ENCODE measurements at places on chromosomes 11 and 22.

DNA sequence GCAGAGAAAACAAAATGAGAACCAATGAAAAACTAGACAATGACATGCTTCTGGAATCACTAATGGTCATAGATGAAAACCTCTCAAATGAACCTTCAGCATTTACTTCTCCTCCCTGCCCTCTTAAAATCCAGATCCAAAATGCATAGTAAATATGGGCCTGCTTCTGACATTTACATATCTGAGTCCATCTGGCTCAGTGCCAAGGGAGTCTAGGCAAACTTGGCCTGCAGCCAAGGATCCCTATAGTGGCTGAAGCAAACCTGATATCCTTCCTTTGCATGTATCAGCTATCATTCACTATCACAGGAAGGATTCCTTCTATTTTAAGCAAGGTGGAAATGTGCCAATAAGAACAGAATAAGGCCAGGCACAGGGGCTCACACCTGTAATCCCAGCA, 104.8 kb downstream of the C11orf58 start:
- no peak for DNase-seq

- DNase-seq = peak; percentile 87
Observed at GRCh38 chr11:63663809-63664208, 7.4 kb downstream of the ATL3 start.

- DNase-seq = no peak
Observed at GRCh38 chr22:33656808-33657628, 263.3 kb downstream of the LARGE1 start.

GRCh38 chr22:42992092-42992491, 22.9 kb downstream of the PACSIN2 start:
- DNase-seq = no peak

GRCh38 chr22:36281781-36282327, 28.9 kb downstream of the APOL1 start:
- DNase-seq = no peak

DNA sequence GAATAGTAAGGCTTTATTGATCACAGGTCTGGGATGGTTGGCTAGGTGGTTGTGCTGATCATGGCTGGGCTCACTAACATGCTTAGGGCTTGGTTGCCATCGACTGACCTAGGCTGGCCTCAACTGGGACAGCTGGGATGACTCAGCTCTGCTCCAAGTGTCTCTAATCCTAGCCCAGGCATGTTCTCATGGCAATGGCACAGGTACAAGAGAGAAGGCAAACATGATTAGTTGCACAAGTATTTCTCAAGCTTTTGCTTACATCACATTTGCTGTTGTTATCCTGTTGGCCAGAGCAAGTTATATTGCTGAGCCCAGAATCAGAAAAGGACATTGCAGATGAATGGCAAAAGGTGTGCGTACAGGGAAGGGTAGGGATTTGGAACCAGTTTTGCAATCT, 68.5 kb upstream of the SLC35C1 start:
- DNase-seq = peak; percentile 71

- DNase-seq = no peak
Observed at GRCh38 chr11:111044751-111045406, 200.6 kb upstream of the POU2AF2 start.

GRCh38 chr11:44865866-44866272, 84.8 kb downstream of the TP53I11 start:
- no peak for DNase-seq

GRCh38 chr11:46234311-46234710, 43.2 kb upstream of the CREB3L1 start:
- no peak for DNase-seq

DNA sequence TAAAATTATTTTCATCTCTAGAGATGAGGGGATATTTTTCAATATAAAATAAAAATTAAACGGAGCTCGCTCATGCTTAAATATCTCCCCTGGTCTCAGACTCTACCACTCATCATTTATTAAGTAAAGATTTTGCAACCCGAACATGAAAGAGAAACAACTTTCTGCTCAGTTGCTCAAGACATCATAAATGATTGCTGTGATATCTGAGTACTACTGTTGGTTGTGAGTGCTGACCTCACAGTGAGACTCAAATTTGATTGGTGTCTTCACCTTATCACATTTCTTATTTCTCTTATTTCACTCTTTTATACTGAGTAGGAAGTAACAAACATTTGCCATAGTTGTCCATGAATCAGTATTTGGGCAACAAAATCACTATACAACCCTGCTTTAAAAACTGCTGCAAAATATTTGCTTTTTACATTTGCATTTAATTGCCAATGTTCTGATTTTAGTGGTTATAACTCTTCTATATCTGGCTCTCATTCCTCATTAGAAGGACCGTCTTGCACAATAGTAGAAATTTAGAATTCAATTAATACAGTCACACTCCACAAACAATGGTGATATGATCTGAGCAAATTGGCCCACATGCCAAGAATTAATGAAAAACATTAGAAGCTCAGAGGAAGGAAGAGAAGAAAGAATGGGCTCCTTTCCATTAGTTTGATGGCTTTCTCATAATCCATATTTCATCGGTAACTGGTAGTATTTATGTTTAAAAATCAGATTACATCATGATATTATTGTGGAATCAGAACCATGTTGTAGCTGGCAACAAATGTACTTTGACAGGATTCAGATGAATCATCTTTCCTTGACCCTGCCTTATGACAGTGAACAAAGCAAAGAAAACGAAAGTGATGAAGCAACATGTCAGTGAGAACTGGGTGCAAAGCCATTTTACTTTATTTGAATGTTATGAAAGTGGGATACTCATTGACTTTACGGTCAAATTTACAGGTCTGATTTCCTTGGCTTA, 973.6 kb upstream of the TENM4 start:
- peak; percentile 54 for DNase-seq

GRCh38 chr11:111788051-111788450, 21.9 kb upstream of the PPP2R1B start:
- no peak for DNase-seq

DNA sequence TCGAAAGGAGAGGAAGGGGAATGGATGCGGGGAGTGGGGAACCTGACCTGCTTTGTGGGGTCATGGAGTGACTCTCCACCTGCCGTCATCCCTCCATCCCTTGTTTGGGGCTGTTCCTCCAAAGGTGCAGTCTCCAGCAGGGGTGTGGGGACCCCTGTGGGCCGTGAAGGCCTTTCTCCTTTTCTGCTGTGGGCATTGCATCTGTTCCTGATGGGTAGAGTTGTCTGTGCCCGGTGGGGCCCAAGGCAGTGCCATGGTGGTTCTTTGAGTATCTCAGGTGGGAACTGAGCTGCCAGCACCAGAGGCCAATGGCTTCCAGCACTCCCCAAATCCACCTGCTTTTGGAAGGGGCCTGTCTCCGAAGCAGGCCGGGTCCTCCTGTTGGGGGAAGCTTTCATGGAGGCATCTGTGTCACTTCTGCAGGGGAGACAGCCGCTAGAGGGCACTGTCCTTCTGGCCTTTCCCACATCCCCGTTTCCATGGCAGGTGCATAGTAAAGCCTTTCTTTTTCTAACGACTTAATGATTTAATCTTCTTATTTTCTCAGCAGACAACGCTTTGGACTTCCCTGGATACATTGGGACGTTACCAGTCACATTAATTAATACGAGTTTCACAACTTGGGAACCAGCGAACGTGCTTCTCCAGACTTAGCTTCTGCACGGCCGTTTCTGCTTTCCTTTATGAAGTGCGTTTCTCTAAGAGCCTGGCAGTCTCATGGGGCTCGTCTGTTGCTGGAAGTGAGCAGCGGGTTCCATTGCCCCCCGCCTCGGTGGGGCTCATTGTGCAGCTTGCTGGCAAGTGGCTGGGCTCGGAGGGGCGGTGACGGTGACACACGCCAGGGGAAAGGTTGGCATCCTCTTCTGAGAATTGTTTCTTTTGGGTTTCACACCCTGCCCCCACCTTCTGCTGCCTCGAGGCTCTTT, 57.1 kb downstream of the PARVB start:
- peak; percentile 64 for DNase-seq

DNA sequence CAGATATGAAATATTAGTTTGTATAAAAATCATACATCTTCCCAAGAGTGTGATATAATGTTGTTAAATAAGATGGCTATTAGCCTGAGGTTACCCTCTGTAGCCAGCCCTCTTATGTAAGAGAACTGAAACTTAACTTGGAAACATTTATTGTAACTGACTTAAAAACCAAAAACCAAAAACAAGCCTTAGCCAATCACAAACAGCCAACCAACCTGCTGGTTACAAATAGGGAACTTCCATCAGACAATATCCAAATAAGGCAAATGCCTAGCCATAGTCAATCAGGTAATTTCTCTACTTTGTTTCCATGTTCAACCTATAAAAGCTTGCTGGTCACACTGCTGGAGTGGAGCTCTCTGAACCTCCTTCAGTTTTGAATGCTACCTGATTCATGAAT, 14.1 kb downstream of the KBTBD3 start:
- no peak for DNase-seq

DNA sequence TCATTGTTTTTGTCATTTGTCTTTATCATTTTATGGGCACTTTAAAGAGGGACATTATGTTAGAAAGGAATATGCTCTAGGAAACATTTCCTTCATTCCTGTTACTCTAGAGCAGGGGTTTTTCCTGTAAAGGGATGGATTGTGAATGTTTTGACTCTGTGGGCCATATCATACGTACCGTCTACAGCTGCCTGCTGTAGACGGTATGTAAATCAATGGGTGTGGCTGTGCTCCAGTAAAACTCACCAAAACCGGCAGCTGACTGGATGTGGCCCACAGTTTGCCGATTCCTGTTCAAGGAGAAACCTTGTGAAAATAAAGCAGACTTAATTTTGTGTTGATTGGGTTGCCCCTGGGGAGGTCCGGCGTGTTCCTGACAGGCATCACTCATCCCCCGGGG, 7.3 kb downstream of the IGHMBP2 start:
- DNase-seq = no peak

- peak; percentile 65 for DNase-seq
Observed at GRCh38 chr11:96393753-96394348, 4.0 kb downstream of the JRKL start.
